ENCODE measurements at places on chromosomes 13 and 19.

- no peak for DNase-seq
These were observed 15.1 kb downstream of the CCDC97 start for GRCh38 chr19:41324921-41325639.

DNA sequence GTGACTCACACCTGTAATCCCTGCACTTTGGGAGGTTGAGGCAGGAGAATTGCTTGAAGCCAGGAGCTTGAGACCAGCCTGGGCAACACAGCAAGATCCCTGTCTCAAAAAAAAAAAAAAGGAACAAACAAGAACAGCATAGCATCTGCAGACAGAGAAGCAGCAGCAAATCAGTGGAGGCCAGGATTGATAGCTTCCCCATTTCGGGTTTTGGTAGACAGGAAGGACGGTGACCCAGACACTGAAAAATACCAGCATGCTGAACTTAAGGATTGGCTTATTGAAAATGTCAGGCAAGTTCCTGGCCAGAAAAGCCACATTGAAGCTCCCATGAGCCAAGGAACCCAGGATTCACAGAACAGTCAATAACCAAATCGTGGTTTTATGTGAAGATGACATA is 3.0 kb downstream of the ZNF490 start:
- no peak for DNase-seq

DNA sequence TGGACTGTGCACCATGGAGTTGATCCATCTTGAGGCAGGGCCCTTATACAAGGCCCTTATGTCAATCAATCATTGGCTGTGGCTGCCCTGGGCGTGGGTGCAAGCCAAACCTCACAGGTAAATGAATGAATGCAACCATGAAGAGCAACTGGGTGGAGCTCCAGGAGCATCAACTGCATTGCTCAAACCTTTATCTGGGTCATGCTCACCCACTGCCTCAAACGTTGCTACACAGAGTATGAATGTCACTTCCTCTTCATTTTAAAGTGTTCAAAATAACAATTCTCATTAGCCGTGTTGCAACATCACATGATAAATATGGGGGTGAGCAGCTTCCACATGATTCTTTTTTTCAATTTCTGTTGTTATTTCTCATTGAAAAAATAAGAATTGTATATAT is 6.4 kb upstream of the ZNF333 start:
- no peak for DNase-seq

GRCh38 chr19:32691952-32692726 is 518 bp downstream of the NUDT19 start:
- DNase-seq: no peak

GRCh38 chr13:52924289-52925148 is 76.1 kb upstream of the PCDH8 start:
- DNase-seq: no peak

DNA sequence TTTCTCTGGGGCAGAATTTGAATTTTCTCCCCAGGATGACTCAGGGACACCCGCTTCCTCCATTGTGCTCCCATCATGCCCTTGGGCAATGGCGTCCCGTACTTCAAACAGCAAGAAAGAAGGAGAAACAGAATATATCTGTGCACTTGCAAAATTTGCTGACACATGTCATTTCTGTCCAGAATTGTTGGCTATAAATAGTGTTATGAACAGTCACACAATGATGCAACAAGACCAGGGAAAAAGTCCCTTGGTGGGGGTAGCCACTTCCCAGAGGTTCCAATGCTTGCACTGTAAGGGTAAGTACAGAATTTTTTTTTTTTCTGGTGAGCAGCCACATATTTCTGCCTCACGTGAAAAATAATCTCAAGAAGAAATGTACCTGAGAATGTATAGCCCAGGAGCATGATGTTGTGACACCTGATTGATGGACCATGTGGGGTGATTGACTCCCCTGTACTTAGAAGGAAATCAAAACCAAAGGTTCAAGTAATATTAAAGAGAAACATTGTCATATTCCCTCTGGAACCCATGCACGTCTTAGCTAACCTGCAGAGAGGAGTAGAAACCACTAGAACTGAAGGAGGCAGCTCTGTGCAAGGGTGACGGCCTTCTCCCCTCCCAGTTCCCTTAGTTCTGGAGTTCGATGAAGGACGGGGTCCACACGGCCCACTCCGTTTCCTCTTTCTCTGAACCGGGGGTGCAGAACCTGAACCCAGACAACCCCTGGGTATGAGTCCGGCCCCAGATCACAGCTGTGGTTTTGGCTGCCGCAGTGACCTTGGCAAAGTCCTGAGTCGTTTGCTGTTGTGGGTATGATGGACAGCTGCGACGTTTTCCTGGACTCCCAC is 9.3 kb upstream of the LAIR1 start:
- no peak for DNase-seq

DNA sequence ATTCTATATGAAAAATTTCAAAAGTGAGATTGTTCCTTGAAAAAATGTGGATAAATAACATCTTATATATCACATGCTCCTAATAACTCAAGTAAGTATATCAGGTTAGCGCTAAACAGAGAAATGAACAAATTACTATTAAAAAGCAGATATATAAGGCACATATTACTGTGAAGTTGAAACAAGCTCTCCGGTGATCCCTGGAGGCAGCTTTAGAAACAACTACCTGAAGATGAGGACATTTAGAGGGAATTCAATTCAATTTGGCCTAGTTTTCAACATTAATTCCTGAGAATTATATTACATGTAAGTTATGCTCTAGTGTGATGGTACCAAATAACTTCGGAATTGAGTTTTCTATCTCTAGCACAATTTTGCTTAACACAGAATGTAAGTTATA is 1373.6 kb upstream of the SPRY2 start:
- no peak for DNase-seq

DNA sequence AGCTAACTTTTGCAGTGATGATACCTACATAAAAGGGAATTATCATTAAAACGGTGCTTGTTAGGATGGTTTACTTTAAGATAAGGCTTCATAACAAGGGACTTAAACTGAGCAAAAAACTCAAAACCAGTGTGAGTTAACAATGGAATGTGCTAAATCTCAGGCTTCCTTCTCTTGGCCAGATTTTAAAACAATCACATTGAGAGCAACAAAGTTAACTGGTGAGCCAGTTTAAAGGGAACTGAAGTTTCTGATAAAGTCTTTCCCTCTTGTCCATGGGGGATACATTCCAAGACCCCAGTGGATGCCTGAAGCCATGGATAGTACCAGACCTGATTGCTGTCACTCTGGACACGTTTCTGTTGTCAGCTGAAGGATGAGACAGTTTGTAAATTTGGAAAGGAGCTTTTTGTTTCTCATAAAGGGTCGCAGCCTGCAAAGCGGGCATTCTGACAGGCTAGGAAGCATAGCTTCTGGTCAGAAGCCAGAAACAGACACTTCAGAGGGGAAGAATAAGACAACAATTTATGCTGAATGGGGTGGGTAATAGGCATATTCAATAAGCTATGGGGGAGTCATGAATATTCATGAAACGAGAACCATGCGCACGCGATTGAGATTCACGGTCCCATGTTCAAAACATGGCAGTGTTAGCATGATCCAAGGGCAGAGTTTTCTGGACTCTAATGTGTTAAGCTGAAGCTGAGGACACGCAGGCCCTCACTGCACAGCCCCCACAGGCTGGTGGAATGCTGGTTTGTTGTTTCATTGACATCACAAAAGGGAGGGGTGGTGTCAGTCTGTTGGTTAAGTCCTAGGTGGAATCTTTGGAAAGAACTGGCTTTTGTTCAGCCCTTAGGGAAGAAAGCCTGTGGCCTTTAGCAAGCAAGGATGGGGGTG is 150.6 kb upstream of the RNF113B start:
- peak; percentile 18 for DNase-seq

- DNase-seq: no peak
These were observed 4.6 kb downstream of the RGL3 start for GRCh38 chr19:11414544-11414943.

DNA sequence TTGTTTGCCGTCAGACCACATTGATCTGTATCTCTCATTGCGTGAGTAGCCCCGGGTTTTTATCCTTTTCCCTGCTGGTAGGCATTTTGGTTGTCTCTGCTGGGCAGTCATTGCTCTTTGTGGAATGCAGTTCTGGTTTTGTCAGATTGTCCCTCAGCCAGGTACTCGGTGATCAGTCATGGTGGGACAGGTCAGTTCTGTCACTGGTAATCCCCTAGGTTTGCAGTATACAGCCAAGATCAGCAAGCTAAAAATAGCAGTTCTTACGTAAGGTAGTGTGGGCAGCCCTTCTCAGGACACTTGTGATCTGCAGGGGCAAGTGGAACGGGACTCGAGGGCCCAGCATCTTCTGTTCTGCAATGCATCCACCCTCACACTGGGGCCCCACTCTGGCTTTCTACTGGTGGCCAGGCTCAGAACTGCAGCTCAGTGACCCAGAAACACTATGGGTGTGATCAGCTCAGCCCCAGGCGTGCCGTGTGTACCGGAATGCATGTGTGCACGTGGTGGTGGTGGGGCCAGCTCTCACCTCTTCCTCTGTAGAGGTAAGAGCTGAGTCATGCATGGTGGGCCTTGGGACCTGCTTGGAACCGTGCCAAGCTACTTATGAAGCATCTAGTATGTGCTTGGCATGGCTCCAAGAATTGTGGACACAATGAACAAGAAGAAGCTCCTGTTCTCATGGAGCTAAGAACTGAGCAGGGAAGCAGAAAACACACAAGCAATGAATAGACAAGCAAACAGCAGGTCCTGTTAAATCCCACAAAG is 6.3 kb downstream of the PLEKHF1 start:
- no peak for DNase-seq

- DNase-seq: no peak
These were observed 954.7 kb downstream of the PCDH9 start for GRCh38 chr13:66275416-66275815.

GRCh38 chr13:62512194-62513141 is 1096.8 kb upstream of the PCDH20 start:
- DNase-seq: peak; percentile 1

DNA sequence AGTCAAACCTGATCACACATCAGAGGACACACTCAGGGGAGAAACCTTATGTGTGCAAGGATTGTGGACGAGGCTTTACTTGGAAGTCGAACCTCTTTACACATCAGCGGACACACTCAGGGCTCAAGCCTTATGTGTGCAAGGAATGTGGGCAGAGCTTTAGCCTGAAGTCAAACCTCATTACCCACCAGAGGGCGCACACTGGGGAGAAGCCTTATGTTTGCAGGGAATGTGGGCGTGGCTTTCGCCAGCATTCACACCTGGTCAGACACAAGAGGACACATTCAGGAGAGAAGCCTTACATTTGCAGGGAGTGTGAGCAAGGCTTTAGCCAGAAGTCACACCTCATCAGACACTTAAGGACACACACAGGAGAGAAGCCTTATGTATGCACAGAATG is 8.2 kb upstream of the ZNF527 start:
- DNase-seq: no peak

DNA sequence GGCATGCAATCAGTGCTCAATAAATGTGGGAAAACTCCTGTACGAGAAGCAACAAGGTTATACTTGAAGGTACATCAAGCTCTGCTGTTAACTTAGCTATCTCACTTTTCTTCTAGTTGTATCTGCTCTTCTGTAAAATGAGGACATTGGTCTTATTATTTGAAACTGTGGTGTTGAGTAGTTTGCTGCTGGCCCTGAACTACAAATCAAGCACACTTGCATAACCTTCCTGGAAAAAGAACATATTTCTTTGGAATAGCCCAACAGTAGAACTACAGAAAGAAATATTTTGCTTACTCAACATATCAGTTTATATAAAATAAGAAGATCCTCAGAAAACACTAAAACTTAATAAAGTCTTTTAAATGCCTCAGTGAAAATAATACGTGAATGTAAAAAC is 203.0 kb downstream of the KCTD12 start:
- DNase-seq: no peak

DNA sequence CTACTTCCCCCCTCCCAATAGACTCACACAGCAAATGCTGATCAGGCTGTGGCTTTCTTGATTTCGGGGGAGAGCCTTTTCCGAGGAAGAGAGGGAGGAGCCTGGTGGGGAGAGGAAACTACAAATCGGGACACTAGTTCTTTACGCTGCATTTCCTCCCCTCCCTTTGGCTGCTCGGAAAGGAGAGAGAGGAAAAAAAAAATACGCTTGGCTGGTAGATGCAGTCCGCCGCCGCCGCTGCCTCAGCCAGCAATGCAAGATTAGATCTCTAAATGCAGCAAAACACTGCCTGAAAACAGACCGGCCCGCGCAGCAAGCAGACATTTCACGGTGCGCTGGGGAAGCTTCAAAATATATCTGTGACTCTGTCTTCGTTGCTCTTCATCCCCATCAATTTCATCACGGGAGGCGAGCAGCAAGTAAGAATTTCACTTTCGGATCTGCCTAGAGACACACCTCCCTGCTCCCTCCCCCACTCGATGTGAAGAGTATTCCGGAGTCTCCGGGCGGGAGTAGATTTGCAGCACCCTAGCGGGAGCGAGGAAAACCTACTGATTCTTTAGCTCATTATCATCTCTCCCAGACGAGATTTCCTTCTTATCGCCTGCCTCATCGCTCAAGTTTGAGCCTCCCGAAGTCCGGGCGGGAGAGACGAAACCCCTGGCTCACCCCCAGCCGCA is at the start of gene PCDH17:
Gene PCDH17, plus strand, starts transcription at position 149 of the 680 bp plus-strand sequence. CDS start 803 bp downstream, outside the sequence.
- no peak for DNase-seq

GRCh38 chr13:23655321-23655720 is 85.1 kb downstream of the TNFRSF19 start:
- no peak for DNase-seq

GRCh38 chr19:11205939-11206570 is 8.7 kb upstream of the KANK2 start:
- DNase-seq: no peak

- no peak for DNase-seq
These were observed 284.9 kb downstream of the KLF12 start for GRCh38 chr13:73849292-73849691.

DNA sequence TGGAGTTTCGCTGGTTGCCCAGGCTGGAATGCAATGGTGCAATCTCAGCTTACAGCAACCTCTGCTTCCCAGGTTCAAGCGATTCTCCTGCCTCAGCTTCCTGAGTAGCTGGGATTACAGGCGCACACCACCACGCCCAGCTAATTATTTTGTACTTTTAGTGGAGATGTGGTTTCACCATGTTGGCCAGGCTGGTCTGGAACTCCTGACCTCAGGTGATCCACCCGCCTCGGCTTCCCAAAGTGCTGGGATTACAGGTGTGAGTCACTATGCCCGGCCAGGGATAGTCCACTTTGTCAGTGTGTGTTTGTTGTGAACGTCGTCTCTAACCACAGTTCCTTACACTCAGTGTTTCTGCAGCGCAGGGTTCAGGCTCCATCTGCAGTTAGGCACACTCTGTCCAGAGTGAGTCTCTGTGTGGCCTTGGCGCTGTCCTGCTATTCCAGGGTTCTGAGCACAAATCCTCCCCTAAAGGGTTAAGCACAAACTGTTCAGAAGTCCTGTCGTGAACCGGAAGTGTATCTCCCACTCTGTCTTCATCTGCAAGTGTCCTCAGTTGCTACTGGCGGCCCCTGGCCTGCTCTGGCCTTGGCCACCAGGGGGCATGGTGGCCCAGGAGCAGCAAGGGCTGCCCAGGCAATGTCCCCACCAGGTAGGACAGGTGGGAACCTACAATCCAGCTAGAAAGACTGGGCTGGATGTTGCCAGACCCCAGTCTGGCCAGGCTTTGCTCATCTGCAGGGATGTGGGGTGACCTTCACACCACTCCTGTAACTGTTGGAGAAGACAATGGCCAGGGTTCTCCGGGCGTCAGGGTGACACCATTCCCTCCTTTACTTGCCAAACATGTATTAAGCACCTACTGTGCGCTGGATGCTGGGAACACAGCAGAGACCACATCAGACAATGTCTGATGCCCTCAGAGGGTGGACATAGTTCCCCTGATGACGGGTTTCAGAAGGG is 38.8 kb upstream of the GATAD2A start:
- DNase-seq: peak; percentile 39

- DNase-seq: peak; percentile 90
These were observed 75.1 kb downstream of the GNG7 start for GRCh38 chr19:2627319-2627829.

GRCh38 chr13:63435667-63436324 is 2020.1 kb upstream of the PCDH20 start:
- peak; percentile 95 for DNase-seq

- DNase-seq: no peak
These were observed 600 bp upstream of the HMGB1 start for GRCh38 chr13:30466358-30466714.
